ENCODE measurements at places on chromosomes 4 and X.

GRCh38 chrX:117429501-117429900 lies 687.1 kb downstream of the KLHL13 start:
- DNase-seq: no peak

GRCh38 chr4:185192059-185192458 lies 11.7 kb downstream of the CFAP97 start:
- DNase-seq: no peak

- no peak for DNase-seq
Measured at GRCh38 chrX:108186811-108187210, 95.2 kb downstream of the ATG4A start.

DNA sequence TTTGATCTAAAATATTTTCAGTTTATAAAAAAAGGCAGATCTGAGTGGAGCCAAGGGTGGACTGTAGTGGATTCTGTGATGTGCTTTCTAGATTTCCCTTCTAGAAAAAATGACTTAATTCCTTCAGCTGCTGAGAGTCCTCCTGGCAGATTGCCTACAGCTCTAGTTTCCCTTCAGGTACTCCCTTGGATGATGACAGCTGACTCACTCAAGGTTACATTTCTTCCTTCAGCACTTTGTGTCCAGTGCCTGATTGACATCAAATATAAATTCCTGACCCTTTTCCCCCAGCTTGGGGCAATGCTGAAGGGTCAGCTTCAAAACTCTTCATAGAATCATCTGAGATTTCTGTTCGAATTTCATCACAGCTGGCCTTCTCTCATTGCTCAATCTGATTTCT lies 161.7 kb downstream of the EMCN start:
- no peak for DNase-seq

- DNase-seq: no peak
Measured at GRCh38 chr4:162101337-162101736, 62.5 kb downstream of the FSTL5 start.

DNA sequence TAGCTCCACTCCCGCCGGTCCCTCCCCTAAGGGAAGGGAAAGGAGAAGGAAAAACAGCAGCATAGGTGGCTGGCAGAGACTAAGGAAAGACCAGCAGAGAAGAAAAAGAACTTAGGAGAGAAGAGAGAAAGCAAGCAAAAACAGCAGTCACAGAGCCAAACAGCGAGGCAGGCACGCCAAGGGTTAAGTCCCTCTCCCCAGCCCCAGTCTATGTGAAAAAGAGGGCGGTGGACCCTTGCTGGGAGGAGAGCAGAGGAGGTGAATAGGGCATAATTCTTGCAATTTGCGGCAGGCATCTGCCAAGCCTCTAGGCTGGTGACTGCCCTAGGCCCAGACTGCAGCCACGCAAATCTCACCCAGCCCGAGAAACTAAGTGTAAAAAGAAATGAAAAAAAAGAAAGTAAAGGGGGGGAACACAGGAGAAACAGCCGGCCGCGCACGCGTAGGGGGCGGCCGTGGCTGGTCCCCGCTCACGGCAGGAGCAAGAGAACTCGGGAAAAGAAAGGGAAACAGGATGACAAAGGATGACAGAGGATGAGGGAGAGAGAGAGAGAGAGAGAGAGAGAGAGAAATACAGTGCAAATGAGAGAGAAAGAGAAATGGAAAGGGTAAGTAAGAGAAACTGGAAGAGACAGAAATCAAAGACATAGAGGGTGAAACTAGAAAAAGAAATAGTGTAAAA lies 48.6 kb downstream of the MAGEA9 start:
- DNase-seq: no peak

- no peak for DNase-seq
Measured at GRCh38 chrX:22664826-22665225, 334.9 kb upstream of the DDX53 start.

GRCh38 chr4:160142579-160142978 lies 1039.7 kb downstream of the RAPGEF2 start:
- DNase-seq: no peak
